Activated T-helper 9 cell treated with anti-CD3 and anti-CD28 coated beads, Interleukin-2, amount 50 U/mL, for 16 hours (primary cell): ENCODE measurements at places on chromosomes 16 and 17.
A peak's percentile ranks its signal among the peaks of the same experiment; 100 is the strongest.

GRCh38 chr17:48225725-48226567, 118.4 kb downstream of the SNX11 start:
- no peak for DNase-seq

DNA sequence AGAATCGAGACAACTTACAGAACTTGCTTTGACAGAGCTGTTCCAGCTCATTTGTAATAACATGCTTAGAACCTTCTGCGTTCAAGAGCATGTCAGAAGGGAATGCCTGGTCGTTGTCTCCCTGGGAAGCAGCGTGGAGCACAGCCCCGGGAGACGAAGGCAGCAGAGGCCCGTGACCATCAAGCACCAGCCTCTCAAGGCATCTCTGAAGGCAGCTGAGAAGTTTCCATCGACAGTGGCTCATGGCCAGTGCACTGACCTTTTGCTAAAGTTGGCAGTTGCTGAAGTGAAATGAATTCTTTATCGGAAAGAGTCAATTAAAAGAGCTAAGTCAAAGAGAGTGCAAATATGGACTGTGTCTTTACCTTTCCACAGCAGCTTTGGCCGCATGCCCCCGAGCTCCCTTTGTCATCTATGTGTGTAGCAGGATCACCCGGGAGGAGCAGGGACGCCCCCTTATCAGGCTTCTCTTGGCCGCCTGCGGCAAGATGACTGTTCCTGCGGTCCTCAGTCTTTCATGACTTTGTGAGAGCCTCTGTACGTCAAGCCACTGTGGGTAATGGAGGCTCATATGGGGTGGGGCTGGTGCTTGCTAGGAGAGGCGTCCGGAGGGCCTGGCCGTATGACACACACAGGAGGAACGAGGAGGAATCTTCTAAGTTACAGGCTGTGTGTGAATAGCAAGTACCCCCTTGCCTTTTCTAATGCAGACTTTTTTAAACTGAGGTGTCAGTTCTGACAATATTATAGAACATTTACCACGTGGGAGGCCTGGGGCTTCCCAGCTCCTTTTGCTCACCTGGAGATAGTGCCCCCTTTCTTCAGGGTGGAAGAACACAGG, 54.2 kb downstream of the LDHD start:
- DNase-seq, result no peak

DNA sequence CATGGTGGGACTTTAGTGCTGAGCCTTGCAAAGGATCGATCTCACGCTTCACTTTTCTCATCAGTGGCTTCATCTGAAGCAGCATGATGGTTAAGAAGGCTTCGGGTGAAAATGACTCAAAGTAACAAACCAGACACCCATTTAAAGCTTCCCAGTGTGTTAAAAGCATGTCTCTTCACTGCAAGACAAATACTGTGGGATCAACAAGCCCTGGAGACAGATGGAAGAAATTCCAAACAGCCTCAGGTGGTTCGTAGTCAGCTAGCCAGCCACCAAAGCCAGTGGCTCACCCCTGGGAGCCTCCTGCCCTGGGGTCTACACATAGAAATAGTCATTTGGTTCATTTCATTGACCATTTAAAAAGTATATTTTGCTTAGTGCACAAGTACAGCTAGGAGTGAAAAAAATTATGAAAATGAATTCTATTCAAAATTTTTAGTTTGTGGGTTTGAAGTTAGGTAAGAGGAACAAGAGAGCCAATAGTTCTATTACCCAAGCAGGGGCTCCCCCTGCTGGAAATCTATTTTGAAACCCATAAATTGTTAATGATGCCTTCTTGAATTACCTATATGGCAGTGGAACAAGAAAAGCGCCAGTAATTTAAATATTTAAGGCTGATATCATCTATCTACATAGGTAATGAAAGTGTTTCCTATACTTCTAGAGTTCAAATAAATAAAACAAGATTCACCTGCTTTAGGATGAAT, 51.6 kb downstream of the PMP22 start:
- DNase-seq, result no peak

GRCh38 chr16:27169511-27170071, 33.7 kb upstream of the KDM8 start:
- peak; percentile 28 for DNase-seq
